T-helper 2 cell treated with Interferon-gamma antibody and Interleukin-4, amounts not matched to agents 100 ng/mL and 5 ng/mL, for 36 hours (primary cell): ENCODE measurements at places on chromosomes 6 and 20. TPM values are rescaled to one million over a fixed set of nuclear protein-coding genes. Genes with fewer than 3 reads are reported as not detected.

Gene SYNCRIP
- 141 and 146 TPM in 2 replicates for total RNA-seq

Gene LTA
- 29.4 and 30.0 TPM in 2 replicates for total RNA-seq

Gene BPI
- total RNA-seq: not detected in 2 replicates

Gene SAMD10
- total RNA-seq: 21.8 TPM in 2 replicates

Gene GGT7
- 10.2 and 11.6 TPM in 2 replicates for total RNA-seq

Gene TXLNB
- total RNA-seq: 0.36 and 0.55 TPM in 2 replicates

Gene SLC26A8
- not detected in 2 replicates for total RNA-seq

Gene SLC35D3
- total RNA-seq: not detected in 2 replicates

Gene TREML2
- 24.8 and 26.8 TPM in 2 replicates for total RNA-seq

Gene KIAA0408
- total RNA-seq: 10.4 and 11.2 TPM in 2 replicates

Gene DYNLT1
- 77.5 and 84.0 TPM in 2 replicates for total RNA-seq
